ENCODE measurements at places on chromosomes 4 and X. TPM values are rescaled to one million over a fixed set of nuclear protein-coding genes. Genes with fewer than 3 reads are reported as not detected.

The SMIM10L2A gene
- total RNA-seq: 22.1 TPM

The FAM9C gene
- total RNA-seq: under 0.01 TPM

The AR gene
- total RNA-seq: 1.8 TPM

The F11 gene
- not detected for total RNA-seq

The GAGE12F gene
- not detected for total RNA-seq

The AFM gene
- not detected for total RNA-seq

The SYNPO2 gene
- total RNA-seq: 8.1 TPM

The CT55 gene
- not detected for total RNA-seq

The RAB40AL gene
- total RNA-seq: 0.46 TPM

The COX7B2 gene
- total RNA-seq: not detected

The UGT2A1 gene
- total RNA-seq: not detected

The SPP1 gene
- total RNA-seq: 401 TPM

The APLN gene
- 4.4 TPM for total RNA-seq

The HTN1 gene
- not detected for total RNA-seq

The HELT gene
- total RNA-seq: 1.6 TPM

The POU3F4 gene
- 20.8 TPM for total RNA-seq

The GAGE1 gene
- not detected for total RNA-seq

The MFAP3L gene
- 25.4 TPM for total RNA-seq

The TEX28 gene
- not detected for total RNA-seq

The ARX gene
- total RNA-seq: 10.4 TPM

The ASB9 gene
- 1.2 TPM for total RNA-seq

The ATOH1 gene
- not detected for total RNA-seq

The NEXMIF gene
- total RNA-seq: 60.9 TPM

The COL25A1 gene
- total RNA-seq: 62.1 TPM

The CLTRN gene
- total RNA-seq: 0.46 TPM

The STOX2 gene
- 60.4 TPM for total RNA-seq

The ARHGEF38 gene
- total RNA-seq: not detected

The GUCY1A1 gene
- 264 TPM for total RNA-seq

The PAGE2 gene
- total RNA-seq: not detected

The ARL13A gene
- not detected for total RNA-seq

The PLCXD1 gene
- 21.2 TPM for total RNA-seq

The AMER1 gene
- 11.3 TPM for total RNA-seq

The TLR2 gene
- total RNA-seq: 1.6 TPM

The SLC2A9 gene
- 5.3 TPM for total RNA-seq

The QRFPR gene
- 8.8 TPM for total RNA-seq

The TMEM150C gene
- total RNA-seq: 59.1 TPM

The HTR2C gene
- total RNA-seq: 27.9 TPM

The MAGEA8 gene
- total RNA-seq: not detected

Measured in diencephalon (tissue), 1 donor.